ENCODE measurements at places on chromosomes 13 and 19.

DNA sequence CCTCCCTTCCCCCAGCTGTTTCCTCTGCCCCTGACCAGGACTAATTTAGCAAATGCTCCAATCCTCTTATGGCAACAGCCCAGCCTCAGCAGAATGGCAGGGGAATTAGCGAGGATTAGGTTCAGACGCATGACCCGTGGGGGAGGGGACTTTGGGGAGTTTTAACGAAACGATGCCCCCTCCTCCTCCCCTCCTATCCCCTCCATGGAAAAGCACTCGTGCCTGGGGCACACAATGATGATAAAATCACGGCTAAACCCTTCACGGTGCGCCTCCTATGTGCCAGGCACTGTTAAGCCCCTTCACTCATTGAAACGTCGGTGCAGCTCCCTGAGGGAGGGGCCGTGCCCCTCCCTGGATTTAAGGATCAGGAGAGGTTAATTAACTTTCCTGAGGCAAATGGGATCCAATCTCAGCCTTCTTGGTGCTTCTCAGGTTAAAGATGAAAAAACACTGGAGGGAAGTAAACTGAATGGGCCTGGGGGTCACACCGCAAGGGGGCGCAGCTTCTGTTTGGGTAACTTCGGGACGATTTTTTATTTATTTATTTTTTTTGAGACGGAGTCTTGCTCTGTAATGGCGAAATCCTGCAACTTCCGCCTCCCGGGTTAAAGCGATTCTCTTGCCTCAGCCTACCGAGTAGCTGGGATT is 10.1 kb upstream of the TPRX2 start:
- DNase-seq: no peak

DNA sequence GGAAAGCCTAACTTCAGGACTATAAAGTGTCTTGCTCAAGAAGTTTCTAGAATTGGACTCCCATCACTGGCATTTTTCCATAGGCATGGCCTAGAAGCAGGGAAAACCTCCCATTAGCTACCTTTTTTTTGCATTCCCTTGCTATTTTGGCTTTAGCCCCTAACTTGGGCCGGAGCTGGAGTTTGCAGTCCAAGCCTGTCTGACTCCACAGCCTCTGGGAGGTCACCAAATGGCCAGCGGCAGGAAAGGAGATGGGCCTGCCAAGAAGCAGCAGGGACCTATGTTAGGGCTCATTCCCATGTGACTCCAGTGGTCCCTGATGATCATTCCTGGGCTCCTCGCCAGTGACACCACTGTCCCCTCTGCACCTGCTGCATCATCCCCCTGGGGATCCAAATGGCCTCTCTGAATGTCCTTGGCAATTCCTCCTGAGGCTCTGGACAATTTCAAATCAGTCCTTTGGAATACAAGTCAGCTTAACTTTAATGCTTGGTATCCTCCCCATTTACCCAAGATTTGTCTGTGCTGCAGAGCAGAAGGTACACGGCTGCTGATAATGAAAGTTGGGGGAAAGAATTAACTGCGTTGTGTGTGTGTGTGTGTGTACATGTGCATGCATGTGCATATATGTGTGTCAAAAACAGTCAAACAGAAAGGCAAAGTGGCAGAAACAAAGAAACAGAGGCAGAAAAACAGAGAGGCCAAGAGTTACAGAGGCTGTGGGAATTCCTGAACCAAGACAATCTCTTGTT is 69.8 kb upstream of the SERP2 start:
- DNase-seq: no peak

- peak; percentile 38 for DNase-seq
These were observed 685 bp downstream of the TCF3 start for GRCh38 chr19:1651568-1652291.

DNA sequence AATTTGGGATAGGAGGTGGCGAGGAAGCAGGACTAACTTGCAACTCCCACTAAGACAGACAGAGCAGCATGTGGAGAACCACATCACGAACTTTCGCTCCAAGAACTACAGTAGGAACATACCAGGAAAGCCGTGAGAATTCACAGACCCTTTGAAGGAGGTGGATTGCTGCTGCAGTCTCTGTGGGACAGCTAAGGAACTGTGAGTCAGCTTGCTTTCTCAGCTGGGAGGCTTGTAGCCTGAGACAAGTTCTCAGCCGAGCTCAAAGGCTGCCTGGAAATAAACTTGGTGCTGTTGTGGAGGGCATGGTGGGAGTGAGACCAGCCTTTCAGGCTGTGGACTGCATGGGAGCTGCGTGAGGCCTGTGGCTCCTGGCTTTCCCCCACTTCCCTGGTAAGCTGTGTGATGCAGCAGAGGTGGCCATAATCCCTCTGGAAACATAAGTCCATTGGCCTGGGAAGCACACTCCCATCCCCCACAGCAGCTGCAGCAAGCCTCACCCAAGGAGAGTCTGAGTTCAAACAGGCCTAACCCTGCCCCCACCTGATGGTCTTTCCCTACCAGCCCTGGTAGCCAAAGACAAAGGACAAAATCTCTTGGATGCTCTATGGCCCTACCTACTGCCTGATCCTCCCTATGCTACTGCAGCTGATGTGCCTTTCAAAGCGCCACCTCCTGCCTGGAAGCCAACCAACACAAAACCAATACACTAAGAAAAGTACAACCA is 441.1 kb upstream of the HTR2A start:
- DNase-seq: no peak

DNA sequence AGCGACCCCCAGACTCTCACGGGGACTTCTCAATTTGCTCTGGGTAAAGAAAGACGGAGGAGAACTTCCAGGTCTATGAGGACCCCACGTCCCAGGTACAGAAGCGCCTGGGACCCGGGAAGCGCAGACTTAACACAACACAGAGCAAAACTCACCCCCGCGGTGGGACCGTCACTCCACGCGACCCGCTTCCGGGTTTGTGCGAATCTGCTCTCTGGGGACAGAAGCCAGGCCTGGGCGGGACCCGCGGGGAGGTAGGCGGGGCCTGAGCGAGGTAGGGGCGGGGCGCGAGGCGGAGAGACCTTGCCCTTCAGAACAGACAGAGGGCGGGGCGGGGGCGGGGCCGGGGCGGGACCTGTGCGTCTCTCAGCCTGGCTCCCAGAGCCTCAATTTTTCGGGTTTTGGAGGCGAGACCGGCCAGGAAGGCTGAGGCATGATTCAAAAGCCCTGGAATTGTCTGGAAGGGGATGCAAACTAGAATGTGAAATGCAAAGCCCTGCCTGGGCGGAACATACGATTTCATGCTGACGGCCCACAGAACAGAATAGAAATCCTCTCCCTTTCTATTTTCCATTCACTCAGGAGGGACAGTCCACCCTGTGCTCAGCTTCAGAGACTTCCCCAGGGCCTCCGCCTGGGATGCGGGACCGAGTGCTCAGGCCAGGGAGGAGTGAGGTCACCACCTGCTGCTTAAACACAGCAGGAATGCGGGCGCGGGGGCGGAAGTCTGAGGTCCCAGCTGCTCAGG is 19.3 kb upstream of the ZNF888 start:
- peak; percentile 95 for DNase-seq

DNA sequence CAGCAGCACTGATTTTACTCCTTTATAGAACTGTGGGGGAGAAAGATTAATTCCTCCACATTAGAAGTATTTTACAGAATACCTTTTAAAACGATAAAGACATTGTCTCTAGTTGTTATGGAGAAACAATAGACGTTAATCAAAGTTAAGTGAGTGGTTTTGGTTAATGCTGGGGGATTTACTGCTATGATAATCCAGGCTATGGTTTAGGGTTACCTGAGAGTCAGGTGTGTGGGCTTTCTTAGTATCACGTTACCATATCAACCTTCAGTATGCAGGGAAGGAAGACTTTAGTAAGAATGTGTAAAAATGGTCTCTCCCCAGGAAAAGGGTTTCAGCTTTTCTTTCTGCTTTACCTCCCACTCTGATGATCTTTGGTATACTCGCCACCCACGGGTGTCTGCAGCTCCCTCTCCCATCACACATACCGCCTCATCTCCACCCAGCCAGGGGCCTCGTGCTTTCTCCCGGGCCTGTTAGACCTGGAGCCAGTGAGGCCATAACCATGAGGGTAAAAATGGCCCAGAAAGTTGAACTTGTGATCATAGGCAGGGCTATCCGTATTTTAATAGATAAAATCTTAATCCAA is 45.6 kb upstream of the WDFY2 start:
- DNase-seq: no peak

GRCh38 chr13:28744091-28744536 is 25.3 kb upstream of the SLC46A3 start:
- no peak for DNase-seq

DNA sequence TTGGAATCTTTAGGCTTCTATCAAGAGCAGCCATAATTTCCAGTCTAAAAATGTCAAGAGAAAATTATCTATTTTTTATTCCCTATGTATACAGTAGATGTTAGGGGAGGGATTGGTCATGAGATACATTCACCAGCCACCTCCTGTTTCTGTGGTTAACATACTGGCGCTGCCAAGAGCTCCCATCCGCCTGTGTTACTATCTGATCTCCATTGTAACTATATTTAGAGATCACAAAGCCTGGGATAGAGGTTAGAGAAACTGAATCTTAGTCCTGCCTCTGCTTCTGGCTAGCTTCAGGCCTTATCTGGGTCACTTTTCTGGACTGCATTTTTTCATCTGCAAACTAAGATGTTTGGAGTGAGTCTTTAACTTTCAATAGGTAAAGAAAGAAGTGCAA is 46.3 kb downstream of the POLR1D start:
- no peak for DNase-seq

GRCh38 chr13:105665284-105665683 is 870.2 kb downstream of the EFNB2 start:
- DNase-seq: no peak

- DNase-seq: no peak
These were observed 40.6 kb downstream of the UQCRFS1 start for GRCh38 chr19:29172302-29172701.

- DNase-seq: no peak
These were observed 24.6 kb downstream of the CAB39L start for GRCh38 chr13:49419276-49419675.
